ENCODE measurements at places on chromosomes 6 and 20.
A peak's percentile ranks its signal among the peaks of the same experiment; 100 is the strongest.

DNA sequence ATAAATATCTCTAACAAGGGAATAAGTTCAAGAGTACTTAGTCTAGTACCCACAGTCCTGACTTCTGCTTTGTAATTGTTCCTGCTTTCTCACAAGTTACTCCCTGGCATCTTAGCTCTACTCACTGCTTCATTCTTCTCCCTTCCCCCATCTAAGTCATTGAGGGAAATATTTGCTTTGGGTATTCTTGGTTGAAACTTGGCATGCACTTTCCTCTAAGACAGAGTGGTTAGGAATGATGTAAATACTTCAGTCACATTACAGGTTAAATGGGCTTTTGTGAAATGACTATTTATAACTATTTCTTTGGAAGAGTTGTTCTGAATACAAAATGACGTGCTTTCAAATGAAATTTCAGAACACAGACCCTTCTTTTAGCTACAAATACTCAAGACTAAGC lies 67.7 kb upstream of the PLEKHG1 start:
- DNase-seq = no peak

GRCh38 chr6:46888031-46888430 lies 33.7 kb downstream of the ADGRF5 start:
- DNase-seq = no peak

GRCh38 chr20:46683668-46683938 lies 5.6 kb downstream of the TP53RK start:
- no peak for DNase-seq

GRCh38 chr6:41634657-41635056 lies 3.6 kb upstream of the MDFI start:
- no peak for DNase-seq

DNA sequence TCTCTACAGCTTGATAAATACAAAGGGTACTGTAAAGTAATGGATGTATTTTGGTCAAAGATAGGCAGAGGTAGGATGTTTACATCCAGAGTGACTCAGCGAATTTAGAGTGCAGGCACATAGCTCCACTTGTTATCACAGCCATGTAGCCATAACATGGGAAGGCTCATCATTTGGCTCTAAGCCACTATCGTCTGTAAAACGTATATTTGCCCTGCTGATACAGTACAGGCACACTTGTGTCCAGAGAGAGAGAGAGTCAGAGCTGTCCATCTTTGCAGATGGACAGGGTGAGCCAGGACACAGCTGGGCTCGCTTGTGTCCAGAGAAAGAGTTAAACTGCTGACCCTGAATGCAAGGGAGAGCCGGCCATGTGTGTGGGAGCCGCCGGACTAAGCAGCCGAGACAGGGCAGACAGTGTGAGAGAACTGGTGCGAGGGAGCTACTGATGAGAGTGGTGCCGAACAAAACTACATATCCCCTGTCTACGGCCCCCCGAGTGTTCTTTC lies 619.0 kb downstream of the DOK5 start:
- DNase-seq = no peak

GRCh38 chr6:46909371-46909770 lies 12.4 kb downstream of the ADGRF5 start:
- no peak for DNase-seq

- DNase-seq = no peak
Observed at GRCh38 chr6:143807103-143807772, 35.9 kb upstream of the LTV1 start.

DNA sequence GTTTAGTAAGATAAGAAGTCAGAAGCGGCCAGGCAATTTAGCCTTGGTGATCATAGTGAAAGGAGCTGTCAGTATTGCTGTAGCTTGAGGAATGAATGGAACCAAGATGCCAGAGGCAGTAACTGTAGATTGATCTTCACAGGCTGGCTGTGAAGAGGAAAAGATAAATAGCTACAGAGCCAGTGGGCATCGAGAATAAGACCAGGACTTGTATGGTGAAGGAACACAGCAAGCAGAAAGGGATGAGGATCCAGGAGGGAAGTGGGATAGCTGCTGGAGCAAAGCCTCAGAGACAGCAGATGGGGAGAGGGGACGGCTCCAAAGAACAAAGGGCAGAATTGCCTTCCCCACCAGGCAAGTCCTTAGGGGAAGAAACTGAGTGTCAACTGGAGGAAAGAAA lies 294.4 kb upstream of the PLN start:
- no peak for DNase-seq

- DNase-seq = no peak
Observed at GRCh38 chr6:3739311-3739897, 12.1 kb downstream of the PXDC1 start.

DNA sequence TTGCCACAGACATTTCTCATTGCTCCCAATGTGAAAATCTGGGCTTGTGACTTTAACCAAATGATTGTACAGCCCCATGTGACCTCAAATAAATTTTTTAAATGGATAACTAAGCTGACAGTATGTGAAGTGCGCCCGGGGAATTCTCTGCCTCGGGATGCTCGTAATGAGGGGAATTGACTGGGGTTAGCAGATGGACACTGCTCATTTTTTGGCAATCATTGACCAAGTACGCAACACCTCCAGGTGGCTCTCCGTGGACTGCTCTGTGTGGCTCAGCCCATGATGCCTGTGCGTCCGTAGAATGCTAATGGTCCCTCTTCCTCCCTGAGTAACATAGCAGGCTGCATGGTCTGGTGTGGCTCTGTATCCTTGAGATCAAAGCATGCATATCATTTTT lies 42.4 kb downstream of the FARS2 start:
- DNase-seq = no peak

GRCh38 chr20:10921491-10922010 lies 247.8 kb upstream of the JAG1 start:
- no peak for DNase-seq

DNA sequence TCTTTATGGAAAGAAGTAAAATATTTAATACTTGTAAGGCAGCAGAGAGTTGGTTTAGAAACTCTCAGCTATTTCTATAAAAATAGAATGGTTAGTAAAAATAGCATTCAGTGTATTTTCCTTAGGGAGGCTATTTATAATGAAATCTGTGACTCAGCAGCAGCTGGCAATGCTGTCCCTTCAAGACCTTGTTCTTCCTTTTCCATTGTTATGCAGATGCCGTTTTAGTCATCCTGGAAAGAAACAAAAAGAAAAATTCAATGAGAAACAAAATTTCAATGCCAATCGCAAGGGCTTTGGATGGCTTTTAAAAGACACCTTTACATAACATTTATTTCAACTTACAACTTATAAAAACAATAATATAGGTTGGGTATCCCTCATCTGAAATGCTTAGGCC lies 17.5 kb downstream of the MPC1 start:
- DNase-seq = no peak

DNA sequence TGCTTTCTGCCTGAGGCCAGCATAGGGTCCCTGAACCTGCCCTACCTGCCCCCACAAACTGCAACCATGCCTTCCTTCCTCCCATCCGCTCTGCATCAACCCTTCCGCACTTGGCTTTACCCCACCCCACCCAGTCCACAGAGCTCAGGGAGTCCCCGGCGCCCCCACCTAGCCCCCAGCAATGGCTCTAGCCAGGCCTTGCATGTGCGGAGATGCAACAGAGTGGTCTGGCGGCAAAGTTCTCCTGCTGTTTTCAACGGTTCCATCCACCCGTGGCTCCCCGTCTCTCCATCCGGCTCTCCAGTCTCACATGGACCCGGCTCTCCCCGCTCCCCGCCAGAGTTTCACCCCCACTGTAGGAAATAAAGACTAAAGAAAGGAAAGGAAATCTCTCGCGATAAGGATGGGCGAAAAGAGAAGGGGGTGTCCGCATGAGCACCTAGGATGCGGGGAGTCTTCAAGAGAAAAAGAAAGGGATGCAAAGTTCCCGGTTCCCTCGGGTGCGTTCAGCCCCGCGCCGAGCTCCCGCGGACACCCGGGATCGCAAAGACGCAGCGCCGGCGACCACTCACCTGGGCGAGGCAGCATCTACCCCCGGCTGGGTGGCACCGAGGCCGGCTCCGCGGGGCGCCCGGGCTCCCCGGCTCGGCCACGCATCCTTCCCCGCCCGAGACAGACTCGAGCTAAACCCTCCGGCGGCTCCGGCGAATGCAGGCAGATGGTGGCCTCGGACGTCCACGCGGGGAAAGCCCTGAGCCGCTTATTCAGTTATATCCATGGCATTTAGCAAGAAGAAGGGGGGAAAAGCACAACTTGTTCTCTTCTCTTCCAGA lies 579 bp downstream of the LRFN2 start:
- no peak for DNase-seq

- DNase-seq = no peak
Observed at GRCh38 chr20:20317195-20317594, 50.7 kb upstream of the INSM1 start.

- peak; percentile 21 for DNase-seq
Observed at GRCh38 chr6:117547688-117548621, 54.4 kb downstream of the GOPC start.

DNA sequence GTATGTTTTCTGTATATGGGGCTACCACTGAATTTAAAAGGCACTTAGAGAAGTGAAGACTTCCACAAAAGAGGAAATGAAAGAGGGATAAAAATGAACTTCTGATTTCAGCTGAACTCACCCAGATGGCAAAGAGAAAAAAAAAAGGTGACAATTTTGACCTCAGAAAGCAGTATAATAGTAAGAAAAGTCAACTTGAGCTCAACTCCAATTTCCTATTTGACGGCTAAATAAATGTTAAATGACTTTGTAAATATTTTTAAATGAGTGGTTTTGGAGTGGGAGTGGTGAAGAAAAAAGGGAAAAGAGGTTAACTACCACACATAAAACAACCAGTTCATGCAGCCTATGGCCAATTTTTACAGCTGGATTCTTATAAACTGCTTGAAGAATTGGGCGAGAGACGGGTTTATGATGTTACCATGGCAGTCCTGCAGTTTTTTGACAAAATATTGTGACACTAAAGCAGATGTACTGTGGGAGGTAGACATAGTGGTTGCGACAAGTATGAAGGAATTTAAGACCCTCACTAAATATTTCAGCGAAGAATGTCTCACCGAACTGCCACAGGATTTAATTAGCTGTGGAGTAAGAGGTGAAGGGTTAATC lies 49.8 kb upstream of the ADTRP start:
- no peak for DNase-seq

- no peak for DNase-seq
Observed at GRCh38 chr6:17712576-17712975, 5.9 kb upstream of the NUP153 start.

DNA sequence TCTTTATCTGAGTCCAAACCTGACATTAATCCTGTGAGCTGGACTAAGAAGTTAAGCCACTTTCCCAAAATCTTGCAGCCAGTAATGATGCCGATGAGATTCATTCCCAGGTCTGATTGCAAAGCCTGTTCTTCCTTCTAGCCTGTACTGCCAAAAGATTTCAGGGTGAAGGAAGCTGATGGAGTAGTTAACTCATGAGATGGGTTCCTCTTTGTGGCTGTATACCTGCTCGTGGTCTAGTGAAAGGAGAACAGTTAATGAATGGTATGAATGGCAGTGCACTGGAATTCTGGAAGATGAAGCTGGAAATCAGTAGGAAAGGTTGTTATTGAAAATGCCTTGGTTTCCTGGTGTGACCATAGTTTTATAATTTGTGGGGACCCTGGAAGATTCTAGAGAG lies 112.0 kb downstream of the FYN start:
- DNase-seq = no peak

GRCh38 chr6:129135451-129135850 lies 252.5 kb downstream of the LAMA2 start:
- no peak for DNase-seq

- no peak for DNase-seq
Observed at GRCh38 chr6:99512033-99512432, 3.2 kb downstream of the USP45 start.

DNA sequence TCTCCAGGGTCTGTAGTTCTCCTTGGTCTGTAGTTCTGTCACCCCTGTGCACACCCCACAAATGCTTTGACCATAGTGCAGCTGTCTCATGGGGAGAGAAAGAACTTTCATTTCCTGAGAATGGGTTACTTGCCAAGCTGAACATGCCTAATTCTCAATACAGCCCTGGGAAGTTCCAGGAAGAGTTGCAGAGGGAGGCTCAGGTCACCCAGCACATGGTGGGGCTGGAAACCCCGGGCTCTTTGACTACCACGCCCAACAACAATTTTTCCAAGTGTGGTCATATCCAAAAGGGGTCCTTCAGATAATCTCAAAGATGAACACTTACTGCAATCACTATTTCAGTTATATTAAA lies 2.2 kb upstream of the PTPRA start:
- no peak for DNase-seq

GRCh38 chr6:7900621-7901020 lies 10.0 kb downstream of the TXNDC5 start:
- no peak for DNase-seq

DNA sequence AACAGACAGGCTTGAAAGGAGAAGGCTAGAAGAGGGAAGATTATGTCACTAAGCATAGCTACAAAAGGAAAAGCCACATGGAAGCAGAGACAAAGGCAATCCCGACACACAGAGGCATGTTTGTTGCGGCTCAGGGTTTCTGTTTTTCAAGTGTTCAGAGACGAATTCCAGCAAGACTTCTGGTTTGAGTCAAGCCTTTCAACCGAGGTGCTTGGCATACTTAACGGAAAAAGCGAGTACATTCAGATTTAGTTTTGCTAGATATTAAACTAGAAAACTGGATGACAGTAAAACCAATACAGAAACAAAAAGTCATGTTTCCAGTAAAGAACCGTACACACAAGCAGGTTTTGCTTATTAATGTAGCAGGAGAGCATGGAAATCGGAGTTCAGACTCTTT lies 27.2 kb downstream of the MCUR1 start:
- DNase-seq = no peak

GRCh38 chr6:147974376-147974775 lies 368.3 kb upstream of the SASH1 start:
- no peak for DNase-seq

DNA sequence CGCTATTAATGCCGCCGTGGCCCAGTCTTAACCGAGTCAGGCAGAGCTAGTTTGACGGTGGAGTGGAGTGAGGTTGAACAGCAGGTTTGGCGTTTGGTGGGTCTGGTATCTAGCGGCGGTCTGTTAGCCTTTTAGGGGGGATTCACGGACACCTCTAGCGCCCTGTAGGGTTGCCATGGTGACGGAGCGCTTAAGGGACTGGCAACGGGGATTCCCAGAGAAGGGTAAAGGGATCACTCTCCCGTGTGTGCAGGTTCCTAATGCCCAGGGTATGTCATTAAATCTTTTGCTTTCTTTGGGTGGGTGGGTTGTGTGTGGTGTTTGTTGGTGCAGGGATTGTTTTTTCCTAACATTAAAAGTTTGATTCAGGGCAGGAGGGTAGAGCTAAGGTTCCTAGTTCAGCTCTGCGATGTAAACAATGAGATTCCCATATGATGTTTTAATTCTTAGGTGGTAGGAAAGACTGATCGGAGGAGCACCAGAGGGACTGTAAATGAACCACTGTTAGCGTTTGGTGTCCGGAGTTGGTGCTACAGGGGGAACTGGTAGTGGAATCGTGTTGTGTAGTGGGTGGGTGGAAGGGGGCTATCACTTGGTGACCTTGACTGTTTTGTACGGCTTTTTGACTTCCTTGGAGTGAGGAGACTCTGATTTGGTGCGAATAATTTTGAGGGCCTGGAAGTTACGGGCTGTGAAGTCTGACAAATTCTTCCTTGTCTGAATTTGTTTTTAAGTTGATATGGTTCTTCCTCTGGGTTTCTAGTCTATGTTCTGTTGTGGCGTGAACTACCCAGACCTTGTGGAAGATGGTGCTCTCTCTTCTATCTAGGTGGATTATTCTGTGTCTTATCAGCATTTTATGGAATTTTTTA lies 5.0 kb downstream of the BRD2 start:
- peak; percentile 36 for DNase-seq

Data from stimulated activated CD8-positive, alpha-beta memory T cell treated with anti-CD3 and anti-CD28 coated beads, Interleukin-4, amount 100 ng/mL, for 4 hours (primary cell).